Suppressor macrophage treated with lipopolysaccharide for 4 hours (primary cell): ENCODE measurements at places on chromosomes 11 and 22.

DNA sequence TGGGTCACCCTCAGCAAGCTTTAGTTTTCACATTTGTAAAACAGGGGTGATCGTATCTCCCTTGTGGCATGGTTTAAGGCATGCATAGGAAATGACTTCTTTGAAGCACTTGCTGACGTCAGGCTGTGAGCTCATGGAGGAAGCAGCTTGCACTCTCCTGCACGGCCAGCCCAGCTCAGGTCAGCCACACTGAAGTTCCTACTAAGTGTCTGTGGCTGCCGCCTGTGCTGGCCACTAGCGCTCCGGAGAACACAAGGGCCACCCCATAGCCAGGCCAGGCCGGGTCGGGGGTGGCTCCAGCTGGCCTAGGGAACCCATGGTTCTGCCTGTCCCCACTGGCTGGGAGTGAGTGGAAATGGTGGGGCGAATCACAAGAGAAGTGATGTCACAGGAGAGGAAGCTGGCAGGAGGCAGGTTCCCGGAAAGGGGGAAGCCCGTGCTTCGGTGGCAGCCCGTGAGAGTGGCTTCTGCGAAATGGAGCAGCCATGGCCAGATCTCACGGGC lies 28.2 kb downstream of the KCTD17 start:
- DNase-seq: peak; percentile 62

DNA sequence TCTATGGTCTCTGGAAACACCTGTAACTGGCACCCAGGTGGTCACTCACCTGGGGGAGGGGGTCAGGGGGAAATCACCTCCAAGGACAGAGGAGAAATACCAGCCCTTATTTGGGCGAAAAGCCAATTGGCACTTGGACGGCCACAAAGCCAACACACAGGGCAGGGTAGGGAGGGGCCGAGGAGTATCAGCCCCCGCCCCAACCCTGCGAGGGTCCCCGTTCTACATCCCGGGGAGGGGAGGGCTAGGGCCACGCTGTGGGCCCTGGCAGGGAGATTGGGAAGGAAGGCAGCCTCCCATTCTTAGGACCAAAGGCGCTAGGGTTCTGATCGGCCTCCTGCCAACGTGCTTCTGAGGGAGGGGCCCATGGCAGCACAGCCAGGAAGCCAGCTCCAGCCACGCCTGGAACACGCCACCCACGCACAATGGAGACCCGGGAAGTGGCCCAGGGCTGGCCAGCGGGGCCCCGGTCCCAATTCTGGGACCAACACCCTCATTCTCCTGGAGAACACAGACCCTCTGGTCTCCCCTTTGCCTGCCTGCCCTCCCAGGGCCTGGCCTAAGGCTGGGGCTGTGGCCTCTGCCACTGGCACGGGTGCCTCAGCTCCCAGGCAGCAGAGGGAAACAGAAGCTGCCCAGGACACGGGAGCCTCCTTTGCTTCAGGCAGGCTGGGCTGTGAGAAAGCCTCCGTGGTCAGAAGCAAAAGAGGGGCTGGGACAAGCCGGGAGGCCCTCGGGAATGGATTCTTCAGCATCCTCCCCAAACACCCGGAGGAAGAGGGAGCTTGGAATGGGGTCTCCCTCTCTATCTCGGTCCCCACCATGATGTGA lies 7.4 kb downstream of the CBX6 start:
- DNase-seq: no peak

DNA sequence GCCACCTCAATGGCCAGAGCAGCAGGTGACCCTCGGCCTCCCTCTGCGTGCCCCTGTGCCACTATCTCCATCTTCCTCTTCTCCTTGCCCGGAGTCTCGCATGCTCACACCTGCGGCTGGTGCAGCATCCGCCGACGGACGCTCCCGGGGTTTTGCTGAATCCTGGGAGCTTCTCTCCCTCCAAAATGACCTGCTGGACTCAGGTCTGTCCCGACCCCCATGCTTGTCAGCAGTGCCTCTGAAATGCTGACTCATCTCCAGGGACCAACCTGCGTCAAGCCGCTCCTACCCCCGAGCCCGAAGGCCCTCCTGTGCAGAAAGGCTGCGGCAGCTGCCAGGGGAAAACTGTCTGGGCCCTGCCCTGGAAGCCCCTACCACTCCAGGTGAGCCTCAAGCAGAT lies 58.4 kb downstream of the CELSR1 start:
- DNase-seq: no peak

GRCh38 chr11:131914361-131914774 lies 544.0 kb downstream of the NTM start:
- no peak for DNase-seq

DNA sequence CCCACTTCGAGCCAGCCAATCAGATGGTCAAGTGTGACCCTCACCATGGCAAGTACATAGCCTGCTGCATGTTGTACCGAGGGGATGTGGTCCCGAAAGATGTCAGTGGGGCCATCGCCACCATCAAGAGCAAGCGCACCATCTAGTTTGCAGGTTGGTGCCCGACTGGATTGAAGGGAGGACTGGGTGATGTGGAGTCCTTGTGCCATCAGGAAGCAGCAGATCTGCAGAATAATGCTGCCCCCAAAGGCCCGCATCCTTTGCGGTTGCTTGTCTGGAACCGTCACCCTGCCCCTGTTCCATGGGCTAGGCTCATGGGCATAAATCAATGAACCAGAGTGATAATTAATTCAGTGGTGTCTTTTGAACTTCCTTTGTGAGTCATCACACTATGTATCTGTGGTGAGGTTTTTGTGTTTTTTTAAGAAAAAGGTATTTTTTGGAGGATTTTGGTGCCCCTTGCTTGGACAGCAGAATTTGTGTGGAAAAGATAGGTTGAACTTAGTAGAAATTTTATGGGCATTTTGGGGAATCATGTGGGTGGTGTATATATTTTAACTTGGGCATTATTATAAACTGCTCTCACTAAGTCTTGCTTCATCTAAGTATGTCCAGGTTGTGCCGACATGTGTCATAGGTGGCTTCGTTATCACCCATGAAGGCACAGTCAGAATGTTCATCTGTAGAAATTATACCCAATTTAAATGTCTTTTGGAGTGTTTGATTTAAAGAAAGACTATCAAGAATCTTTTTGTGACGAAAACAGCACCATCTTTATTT lies 22.3 kb downstream of the LRRC74B start:
- no peak for DNase-seq

DNA sequence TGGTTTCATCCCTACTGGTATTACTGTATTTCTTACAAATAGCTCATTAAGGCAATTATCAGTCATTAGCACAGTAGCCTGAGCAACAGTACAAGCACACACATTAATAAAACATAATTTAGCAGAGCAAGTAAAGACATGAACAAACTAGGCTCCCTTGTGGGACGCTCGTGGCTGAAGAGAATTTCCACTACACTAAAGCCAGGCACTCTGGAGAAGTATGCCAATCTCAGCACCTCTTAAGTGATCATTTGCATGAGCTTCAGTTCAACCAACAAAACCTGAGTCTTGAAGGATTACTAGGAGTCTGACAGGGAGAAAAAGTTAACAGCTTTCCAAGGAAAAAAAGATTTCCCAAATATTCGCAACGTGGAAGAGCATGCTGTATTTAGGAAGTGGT lies 109.1 kb downstream of the LARGE1 start:
- no peak for DNase-seq

DNA sequence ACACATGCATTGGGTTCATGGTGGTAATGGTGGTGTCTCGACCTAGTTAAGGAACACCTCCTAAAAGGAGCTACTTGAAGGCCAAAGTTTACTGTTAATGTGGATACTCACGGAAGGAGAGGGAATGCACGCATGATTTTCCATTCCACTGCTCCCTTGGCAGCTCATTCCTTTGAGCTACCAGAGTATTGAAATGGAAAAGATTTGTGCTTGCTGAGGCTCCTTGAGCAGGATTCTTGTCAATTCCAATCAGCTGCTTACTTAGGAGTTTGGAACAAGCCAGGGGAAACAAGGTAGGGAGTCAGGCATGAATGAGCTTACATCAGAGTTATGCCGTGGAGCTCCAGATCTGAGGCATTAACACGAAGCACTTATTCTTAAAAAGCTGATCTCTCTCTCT lies 108.8 kb downstream of the GRIA4 start:
- DNase-seq: no peak

DNA sequence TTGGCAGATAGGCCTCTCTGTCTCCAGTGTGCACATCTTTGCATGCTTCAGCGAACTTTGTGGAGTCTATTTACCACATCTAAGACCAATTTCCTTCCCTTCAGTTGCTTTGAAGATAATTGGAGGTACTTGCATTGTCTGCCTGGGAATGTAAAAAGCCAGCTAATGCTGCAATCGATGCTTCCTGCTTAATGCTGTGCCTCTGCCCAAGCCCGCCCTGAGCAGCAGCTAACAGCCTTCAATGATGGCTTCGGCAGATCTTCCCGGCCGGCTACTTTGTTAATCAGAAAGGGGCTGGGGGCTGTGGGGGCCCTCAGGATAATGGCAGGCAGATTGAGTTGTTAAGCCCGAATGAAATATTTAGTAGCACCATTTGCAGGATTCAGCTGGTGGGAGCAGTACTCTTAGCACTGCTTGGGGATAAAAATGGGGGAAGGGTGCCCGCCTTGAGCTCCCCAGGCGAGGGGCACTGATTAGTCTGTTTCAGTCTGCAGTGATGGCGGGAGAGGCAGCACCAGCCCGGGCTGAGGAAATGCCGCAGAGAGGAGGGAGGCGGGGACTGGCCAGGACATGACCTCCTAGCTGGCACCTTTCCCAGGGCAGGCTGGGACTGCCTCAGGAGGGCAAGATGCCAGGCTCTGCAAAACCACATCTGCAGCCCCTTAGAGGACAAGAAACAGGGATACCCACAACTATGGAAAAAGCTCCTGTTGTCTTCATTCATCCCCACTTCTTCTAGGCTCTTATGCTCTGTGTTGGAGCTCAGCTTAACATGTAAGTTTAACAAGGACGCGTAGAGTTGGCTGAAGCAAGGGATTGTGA lies 460.0 kb downstream of the BUD13 start:
- peak; percentile 11 for DNase-seq

DNA sequence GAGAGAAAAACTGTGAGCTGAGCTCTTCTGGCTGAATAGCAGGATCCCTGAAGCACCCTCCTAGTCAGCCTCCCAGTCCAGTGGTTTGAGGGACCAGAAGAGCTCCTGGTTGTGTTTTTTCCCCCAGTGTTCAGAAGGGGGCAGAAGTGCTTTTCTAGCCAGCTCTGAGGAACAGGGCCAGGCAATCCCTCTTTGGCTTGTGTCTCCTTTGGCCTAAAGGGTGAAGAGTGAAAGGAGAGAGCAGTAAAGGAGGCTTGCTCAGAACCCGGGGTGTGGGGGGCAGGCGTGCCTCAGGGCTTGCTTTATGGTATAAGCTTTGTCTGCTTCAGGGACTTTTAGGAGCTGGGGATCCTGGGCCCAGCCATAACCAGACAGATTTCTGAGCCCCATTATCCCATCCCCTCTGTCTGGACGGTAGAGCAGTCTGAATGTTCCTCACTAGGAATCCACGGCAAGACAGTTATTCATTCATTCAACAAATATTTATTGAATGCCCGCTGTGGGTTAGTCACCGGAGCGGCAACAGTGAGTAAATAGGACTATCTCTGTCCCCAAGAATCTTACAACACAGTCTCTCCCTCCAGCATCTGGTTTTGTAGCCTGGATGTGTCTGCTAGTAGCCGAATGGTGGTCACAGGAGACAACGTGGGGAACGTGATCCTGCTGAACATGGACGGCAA lies 14.5 kb downstream of the ACP2 start:
- DNase-seq: peak; percentile 68

DNA sequence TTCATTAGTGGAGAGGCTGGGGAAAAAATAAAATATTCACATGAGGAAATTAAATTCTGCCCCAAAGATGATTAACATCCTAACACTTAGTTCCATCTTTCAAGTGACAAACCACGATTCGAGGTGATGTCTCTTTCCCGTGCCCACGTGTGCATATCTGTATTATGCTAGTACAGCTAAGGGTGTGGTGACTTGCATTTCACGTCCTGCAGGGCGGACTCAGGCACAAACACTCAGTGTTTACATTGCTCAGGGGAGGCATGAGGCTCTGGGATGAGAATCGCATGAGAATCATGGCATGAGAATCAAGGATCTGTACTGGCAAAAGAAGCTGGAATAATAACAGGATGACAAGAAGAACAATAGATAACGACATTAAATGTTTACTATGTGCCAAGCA lies 179.4 kb downstream of the NTM start:
- no peak for DNase-seq

DNA sequence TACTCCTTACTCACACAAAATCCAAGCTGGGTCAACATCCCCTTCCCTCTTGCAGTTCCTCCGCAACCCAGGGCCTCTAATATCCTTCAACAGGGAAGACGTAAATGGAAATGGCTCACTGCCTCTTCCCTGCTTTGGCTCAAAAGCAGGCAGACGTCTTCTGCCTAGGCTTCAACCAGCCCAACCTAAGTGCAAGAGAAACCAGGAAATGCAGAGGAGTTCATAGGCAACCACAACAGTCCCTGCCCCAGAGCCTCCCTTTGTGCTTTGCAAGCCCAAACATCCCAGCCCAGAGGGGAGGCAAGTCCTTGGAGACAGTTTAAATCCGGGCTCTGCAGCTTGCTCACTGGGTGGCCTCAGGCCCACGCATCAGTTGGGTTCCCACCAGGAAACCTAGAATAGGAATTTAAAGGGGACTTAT lies 33.3 kb downstream of the CD6 start:
- no peak for DNase-seq

- DNase-seq: peak; percentile 38
Measured at GRCh38 chr11:58629857-58630256, 7.4 kb downstream of the CNTF start.

DNA sequence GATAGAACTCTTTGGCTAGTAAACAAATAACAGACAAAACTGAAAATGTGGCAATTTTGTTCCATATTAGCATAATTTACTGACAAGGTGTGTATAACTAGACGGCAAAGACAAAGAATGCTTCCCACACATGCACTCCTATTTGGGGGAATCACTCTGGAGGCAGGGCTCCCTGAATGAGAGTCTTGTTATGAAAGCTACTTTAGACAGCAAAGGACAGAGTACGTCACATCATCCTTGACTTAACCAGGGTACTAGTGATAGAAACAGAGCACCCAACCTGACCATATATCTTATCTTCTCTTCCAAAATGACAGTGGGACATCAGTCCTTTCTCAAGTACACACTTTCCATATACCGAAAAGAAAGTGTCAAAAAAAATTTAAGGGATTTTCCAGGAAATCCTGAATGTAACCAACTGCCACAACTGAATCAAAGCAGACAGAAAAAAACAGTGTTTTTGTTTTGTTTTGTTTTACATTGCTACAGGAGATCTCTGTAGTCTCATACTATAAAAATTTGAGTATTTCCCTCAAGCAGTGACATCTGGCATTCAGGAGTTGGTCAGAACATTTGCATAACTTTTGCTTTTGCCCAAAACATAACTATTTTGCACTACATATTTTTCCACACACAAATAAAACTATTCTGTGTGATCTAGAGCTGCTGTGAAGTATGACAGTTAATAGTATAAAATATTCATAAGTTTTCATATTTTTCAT lies 98.9 kb downstream of the ARHGAP20 start:
- no peak for DNase-seq

- DNase-seq: peak; percentile 70
Measured at GRCh38 chr11:90204832-90205646, 17.8 kb downstream of the CHORDC1 start.

DNA sequence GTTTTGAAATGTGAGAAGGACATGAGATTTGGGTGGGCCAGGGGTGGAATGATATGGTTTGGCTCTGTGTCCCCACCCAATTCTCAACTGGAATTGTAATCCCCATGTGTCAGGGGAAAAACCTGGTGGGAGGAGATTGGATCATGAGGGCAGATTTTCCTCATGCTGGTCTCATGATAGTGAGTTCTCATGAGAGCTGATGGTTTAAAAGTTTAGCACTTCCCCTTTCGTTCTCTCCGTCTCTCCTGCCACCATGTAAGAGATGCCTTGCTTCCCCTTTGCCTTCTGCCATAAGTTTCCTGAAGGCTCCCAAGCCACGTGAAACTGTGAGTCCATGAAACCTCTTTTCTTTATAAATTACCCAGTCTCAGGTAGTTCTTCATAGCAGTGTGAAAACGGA lies 113.5 kb downstream of the FCHSD2 start:
- peak; percentile 92 for DNase-seq
